ENCODE measurements at places on chromosomes 6 and 20.

- H3K27me3 ChIP-seq: no peaks in the 10 kb centered on the region
- no peak for DNase-seq
- H3K27ac ChIP-seq: no peak overlapping the region
Measured at GRCh38 chr6:5104667-5105066, 19.5 kb downstream of the PPP1R3G start.

- H3K27me3 ChIP-seq: no peaks in the 10 kb centered on the region
- DNase-seq: no peak
- H3K4me1 ChIP-seq: no peaks in the 10 kb centered on the region
- no peak overlapping the region for H3K27ac ChIP-seq
- H3K36me3 ChIP-seq: no peaks in the 10 kb centered on the region
Measured at GRCh38 chr20:60476045-60476444, 517.8 kb downstream of the CDH26 start.

DNA sequence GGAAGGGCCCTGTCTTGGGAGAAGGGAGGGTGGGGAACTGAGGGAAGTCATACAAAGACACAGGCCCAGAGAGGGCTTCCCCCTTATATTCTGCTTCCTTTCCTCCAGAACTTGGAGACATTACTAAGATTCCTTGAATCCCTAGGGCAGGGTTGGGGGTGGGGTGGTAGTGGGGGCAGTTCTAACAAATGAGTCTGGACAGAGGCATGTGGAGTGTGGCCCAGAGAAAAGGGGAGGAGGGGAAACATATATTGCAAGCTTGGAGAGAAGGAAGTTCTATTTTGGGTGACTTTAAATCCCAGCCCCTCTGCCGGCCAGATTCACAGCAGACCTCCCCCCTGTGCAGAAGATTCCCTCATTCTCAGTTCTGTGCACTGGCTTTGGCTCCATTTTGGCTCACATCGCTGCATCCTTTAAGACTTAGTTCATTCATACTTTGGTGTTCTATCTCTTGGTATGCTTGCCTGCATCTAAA is 43.7 kb downstream of the DAAM2 start:
- no peak for DNase-seq

DNA sequence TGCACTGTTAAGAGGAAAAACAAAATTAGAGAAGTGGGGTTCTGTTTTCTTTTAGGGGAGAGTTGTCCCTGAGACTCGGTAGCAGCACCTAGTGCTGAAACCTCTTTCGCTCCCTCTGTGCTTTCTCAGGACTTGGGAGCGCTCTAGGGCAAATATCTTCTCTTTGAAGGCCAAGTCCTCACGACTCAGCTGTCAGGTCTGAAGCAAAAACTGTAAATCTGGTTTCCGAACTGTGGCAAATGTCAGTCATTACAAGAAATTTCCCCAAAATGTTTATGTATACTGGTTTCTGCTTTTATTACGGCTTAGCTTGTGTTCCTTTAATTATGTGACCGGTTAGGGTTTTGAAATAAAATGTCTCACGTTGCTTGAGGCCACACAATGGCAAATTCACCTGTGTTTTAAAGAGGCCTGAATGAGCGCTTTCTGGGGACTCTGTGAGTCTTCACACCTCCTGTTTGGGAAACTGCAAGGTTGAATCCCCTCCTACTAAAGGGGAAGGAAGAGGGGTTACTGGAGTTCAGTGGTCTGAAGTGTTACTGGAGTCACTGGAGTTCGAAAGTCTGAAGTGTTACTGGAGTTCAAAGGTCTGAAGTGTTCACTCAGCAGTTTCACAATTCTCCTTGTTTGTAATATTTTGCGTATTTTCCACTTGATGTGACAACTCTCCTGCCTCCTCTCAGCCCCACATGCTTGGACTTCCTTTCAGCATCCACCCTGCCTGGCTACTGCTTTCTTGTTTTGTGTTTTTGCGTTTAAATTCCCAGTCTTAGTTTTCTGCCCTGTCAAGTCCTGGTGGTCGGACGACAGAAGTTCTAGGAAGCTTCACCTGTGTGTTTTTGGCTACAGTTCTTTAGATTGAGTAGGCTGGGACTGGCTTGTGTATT is 1.6 kb downstream of the SMPDL3A start:
- no peak for DNase-seq
- no peaks in the 10 kb centered on the region for H3K36me3 ChIP-seq
- H3K4me3 ChIP-seq: peak overlapping the region; percentile 61
- no peaks in the 10 kb centered on the region for H3K27me3 ChIP-seq
- H3K4me1 ChIP-seq: peaks cover 45% of the 10 kb centered on the region
- H3K27ac ChIP-seq: peak overlapping the region; percentile 93

DNA sequence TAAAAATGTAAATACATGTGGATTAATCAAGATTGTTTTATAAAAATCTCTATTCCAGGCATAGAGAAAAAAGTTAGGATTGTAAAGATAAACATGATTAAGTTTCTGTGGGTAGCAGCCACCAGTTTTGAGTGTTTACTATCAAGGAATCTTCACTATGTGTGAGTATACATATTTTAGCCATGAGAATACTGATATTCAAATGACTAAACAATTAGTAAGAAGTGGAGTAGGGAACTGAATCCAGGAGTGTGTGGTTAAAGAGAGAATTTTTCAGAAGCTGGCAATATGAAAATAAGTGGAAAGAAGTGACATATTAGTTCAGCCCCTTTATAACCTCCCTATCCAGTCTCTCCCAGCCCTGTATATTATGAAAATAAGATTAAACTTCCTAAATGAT is 10.3 kb downstream of the ELOVL2 start:
- H3K4me1 ChIP-seq: no peaks in the 10 kb centered on the region
- no peak overlapping the region for H3K4me3 ChIP-seq
- H3K36me3 ChIP-seq: no peaks in the 10 kb centered on the region

DNA sequence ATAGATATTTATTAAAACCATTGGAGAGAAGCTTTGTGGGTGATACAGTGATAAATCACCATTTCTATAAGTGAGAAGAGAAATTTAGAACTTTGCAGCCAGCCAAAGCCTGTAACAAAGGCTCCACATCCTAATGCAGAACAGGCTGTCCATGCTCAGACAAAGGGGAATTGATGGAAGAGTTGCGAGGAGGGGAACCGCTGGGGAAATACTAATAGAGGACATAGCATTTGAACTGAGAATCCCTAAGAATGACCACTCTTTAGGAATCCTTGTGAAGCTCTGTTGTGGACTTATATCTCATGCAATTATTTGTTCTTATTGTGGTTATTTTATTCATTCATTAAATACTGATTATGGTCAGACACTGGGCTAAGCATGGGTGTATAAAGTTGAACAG is 167.8 kb downstream of the PHF3 start:
- no peak overlapping the region for H3K27ac ChIP-seq
- no peak overlapping the region for H3K4me3 ChIP-seq
- H3K36me3 ChIP-seq: no peaks in the 10 kb centered on the region
- no peaks in the 10 kb centered on the region for H3K27me3 ChIP-seq
- peaks cover 19% of the 10 kb centered on the region for H3K4me1 ChIP-seq

- no peaks in the 10 kb centered on the region for H3K27me3 ChIP-seq
- H3K36me3 ChIP-seq: no peaks in the 10 kb centered on the region
- H3K4me3 ChIP-seq: no peak overlapping the region
Measured at GRCh38 chr6:127102299-127102698, 16.2 kb upstream of the RSPO3 start.

- no peak overlapping the region for H3K4me3 ChIP-seq
- DNase-seq: no peak
- no peaks in the 10 kb centered on the region for H3K4me1 ChIP-seq
- no peak overlapping the region for H3K27ac ChIP-seq
- no peaks in the 10 kb centered on the region for H3K27me3 ChIP-seq
Measured at GRCh38 chr6:38671885-38672467, 31.0 kb downstream of the GLO1 start.

GRCh38 chr6:102114402-102114801 is 720.9 kb downstream of the GRIK2 start:
- H3K4me3 ChIP-seq: no peak overlapping the region
- no peak overlapping the region for H3K27ac ChIP-seq
- no peaks in the 10 kb centered on the region for H3K27me3 ChIP-seq
- H3K36me3 ChIP-seq: no peaks in the 10 kb centered on the region

DNA sequence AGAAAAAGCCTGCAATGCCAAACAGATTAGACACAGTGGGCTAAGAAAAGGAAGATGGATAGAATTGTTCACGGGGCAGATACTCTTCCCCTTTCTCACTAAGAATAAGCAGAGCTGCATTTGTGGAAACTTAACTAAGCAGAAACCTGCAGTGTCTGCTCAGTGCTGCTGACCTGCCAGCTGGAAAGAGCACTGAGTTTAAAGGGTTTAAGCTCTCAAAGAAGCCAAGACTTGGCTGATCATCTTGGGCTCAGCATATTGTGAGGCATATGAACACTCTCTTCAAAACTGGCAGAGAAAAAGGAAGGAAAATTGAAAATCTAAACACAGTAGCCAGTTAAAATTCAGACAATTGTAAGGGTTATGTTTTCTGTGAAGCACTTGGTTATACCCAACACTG is 711.1 kb upstream of the EPHA7 start:
- H3K36me3 ChIP-seq: no peaks in the 10 kb centered on the region
- no peak overlapping the region for H3K27ac ChIP-seq
- DNase-seq: no peak
- no peaks in the 10 kb centered on the region for H3K4me1 ChIP-seq
- H3K4me3 ChIP-seq: no peak overlapping the region

DNA sequence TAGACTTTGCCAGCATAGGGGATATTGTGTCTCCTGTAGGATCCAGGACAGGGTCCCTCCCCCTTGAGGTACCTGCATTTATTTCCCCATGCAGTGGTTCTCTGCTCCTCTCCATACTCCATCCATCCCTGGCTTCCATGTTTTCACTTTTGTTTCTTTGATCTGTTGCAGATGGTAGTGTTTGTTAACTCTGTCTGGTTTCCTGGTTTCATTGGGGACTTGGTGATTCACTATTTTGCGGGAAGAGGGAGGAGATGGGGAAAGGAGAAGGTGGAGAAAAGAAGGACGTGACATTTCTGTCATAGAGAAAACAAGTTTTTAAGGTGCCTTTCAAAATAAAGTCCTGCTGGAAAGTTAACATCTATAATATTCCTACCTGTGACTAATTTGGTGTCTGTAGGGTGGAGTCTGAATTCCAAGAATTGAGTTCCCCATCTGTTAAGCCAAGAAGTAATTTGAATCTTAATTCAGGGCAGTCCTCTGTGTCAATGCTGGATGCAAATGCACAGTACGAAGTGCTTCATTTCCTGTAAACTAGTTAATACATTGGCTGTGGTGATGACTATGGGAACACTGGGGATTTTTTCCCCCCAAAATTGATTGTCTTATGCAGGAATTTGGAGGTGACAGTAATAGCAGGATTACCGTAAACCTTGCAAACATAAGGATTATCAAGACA is 6.9 kb upstream of the RNF144B start:
- no peak for DNase-seq
- peak overlapping the region; percentile 64 for H3K27ac ChIP-seq
- peak overlapping the region; percentile 4 for H3K4me3 ChIP-seq
- no peaks in the 10 kb centered on the region for H3K27me3 ChIP-seq
- peaks cover 7% of the 10 kb centered on the region for H3K4me1 ChIP-seq

- H3K27ac ChIP-seq: no peak overlapping the region
- no peaks in the 10 kb centered on the region for H3K27me3 ChIP-seq
- no peak for DNase-seq
- H3K4me1 ChIP-seq: no peaks in the 10 kb centered on the region
Measured at GRCh38 chr6:125867483-125867942, 76.8 kb downstream of the NCOA7 start.

DNA sequence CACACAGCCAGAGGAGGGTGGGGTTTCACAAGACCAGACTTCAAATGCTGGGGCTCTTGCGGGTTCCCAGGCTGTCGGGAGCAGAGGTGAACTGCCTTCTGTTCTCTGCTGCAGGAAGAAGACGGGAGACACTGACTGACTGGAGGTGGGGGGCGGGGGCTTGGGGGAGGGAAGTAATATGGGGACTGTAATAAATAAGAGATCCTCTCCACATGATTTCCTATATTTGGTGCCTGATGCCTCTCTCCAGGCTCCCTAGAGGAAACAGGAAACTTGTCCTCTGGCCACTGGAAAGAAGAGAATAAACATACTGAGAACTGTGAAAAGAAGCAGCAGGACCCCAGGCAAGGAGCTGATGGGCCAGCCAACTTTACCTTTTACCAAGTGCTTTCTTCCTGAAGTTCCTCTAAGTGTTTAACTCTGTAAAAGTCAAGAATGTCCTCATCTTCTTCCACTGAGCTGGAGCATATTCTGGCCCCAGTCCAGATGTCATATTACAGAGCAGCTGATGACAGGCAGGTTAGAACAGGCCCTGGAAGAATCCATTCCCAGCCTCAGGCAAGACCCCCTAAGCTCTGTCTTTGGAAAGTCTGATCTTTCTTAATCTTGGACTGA is 33.2 kb upstream of the ADGRF5 start:
- no peak for DNase-seq
- H3K4me3 ChIP-seq: peak overlapping the region; percentile 38
- H3K27me3 ChIP-seq: no peaks in the 10 kb centered on the region
- H3K4me1 ChIP-seq: no peaks in the 10 kb centered on the region
- H3K27ac ChIP-seq: peak overlapping the region; percentile 56

DNA sequence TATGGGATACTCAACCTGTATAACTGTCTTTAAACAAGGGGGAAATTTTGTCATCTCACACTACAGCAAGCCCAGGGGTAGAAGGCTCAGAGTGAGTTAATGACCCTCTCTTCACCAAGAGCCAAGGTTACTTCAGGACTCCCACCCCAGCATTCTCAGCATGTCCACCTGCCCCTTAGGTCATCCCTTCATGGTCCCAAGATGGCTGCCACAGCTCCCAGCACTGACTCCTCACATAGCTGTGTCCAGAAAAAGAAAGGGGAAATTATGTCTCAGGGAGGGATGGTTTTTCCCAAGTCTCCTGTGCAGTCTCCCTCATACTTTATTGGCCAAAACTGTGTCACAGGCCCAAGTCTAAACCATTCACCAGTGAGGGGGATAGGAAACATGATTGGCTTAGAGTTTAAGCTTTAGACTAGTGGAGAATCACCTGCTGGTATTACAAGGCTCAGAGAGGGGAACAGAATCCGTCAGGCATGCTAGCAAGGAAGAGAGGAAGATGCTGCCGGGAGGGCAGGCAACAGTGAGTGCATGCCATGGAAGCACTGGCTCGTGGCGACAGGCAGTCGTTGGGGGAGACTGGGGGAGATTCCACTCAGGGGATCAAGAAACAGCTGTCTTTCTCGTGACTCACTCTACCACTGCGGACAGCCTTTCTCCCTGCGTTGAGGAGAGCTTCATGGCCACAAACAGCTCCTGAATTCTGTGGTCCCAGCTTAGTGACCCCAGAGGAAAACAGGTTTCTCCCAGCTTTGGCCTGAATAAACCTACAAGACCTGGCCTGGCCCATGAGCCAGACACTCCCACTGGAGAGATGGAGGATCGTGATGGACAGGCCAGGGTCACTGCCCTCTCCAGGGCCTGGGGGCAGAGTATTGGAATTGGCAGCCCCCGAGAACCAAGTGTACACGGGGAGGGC is 37.2 kb downstream of the HM13 start:
- H3K4me3 ChIP-seq: no peak overlapping the region
- H3K27me3 ChIP-seq: no peaks in the 10 kb centered on the region
- H3K36me3 ChIP-seq: no peaks in the 10 kb centered on the region
- DNase-seq: no peak
- H3K27ac ChIP-seq: no peak overlapping the region

DNA sequence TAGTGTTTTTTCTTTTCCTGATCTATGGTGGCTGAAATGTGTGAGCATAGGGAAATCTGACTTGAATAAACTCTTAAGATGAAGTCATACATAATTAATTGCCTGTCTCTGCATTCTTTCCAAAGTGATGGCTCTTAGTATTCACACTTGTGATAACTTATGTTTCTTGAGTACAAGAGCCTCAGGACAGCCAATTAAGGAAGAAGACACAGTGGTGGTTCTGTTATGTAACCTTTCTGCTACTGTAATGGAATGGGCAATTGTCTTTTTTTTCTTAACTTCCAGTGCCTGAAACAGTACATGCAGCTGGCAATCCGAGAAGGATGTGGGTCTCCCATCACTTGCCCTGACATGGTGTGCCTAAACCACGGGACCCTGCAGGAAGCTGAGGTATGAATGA is 40.1 kb downstream of the RNF144B start:
- H3K36me3 ChIP-seq: no peaks in the 10 kb centered on the region
- H3K27ac ChIP-seq: no peak overlapping the region
- no peak for DNase-seq
- H3K27me3 ChIP-seq: no peaks in the 10 kb centered on the region
- H3K4me3 ChIP-seq: no peak overlapping the region
- peaks cover 81% of the 10 kb centered on the region for H3K4me1 ChIP-seq

Measured in gastrocnemius medialis (tissue), 4 donors.